Urothelium cell line (cell line): ENCODE measurements at places on chromosomes 1 and 21.
A peak's percentile ranks its signal among the peaks of the same experiment; 100 is the strongest.

GRCh38 chr1:33971913-33972312 is 108.0 kb downstream of the HMGB4 start:
- DNase-seq = no peak

DNA sequence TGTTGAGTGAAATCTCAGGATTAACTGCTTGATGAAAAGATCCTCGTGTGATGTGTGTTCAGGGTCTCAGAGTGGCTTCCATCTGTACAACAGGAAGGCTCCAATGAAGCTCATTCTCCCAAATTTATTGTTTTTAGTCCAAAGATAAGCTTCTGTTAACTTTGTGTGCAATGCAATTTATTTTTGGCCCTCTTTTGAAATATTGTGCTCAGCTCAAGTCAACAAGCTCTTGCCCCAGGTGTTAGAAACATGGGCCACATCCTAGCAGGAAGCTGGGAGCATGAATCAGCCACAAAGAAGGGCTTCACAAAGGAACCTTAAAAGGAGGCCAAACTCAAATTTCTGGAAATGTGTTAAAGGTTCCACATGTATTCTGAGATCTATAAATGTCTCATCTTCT is 135.7 kb downstream of the PCP4 start:
- no peak for DNase-seq

DNA sequence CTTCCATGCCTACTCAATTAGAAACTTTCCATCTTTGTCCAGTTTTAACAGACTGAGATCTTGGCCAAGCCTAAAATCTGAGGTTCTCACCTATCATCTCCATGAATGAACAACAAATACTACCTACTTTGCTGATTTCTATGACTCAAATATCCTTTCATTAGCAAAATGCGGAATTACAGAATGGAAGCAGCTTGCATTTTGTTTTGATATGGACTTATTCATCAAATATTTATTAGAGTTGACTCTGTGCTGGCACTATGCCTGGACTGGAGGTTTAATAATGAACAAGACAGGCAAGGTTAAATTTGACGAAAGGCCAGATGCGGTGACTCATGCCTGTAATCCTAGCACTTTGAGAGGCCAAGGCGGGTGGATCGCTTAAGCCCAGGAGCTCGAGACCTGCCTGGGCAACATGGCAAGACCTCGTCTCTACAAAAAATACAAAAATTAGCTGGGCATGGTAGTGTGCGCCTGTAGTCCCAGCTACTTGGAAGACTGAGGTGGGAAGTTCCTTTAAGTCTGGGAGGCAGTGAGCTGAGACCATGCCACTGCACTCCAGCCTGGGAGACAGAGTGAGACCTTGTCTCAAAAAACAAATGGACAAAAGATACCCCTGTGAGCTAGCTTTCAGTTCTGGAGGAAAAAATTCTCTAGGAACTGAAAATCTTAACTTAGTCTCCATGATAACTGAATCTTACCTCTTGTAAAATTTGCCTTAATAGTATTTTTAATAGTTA is 29.4 kb upstream of the SOD1 start:
- peak; percentile 76 for DNase-seq

- DNase-seq = no peak
Observed at GRCh38 chr21:34365809-34366208, 2.0 kb downstream of the KCNE2 start.

- no peak for DNase-seq
Observed at GRCh38 chr1:160342526-160342925, 524 bp downstream of the COPA start.

- no peak for DNase-seq
Observed at GRCh38 chr1:207081806-207082205, 6.9 kb upstream of the C4BPB start.

GRCh38 chr1:20992322-20993056 is 184.2 kb downstream of the EIF4G3 start:
- DNase-seq = no peak

DNA sequence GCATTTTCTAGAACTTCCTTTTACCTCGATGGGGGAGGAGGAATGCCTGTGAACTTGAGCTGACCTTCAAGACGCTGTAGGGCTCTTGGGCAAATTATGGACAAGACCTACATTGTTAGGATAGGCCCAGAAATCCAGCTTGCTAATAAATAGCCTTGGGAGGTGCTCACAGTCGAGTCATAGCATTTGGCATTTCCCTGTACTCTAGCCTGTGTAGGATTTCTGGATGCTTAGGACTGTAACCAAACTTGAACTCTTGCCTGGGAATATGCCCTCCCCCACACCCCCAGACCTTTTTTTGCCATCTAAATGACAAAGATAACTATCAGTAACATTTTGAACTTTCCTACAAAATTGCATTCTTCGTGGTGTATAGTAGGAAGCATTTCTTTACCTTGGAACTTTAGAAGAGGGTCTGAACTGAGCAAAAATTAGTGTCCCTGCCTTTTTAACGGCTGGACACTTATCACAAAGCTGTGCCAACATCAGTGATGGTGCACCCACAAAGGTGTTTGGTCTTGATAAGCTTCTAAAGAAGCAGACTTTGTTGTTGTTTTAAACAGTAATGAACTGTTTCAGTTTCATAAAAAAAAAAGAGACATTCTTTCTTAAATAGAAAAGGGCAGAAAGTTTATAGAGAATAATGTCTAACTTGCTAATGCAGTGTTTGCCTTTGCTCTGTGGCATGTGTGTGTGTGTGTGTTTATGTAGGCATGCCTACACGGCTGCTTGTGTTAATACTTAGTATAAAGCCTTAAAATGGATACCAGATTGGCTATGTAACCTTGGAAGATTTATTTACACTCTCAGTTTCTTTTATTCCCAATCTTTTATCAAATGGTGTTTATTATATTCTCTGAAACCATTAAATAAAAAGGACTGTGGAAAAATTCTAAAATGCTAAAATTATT is 88.2 kb downstream of the NFIA start:
- DNase-seq = no peak

DNA sequence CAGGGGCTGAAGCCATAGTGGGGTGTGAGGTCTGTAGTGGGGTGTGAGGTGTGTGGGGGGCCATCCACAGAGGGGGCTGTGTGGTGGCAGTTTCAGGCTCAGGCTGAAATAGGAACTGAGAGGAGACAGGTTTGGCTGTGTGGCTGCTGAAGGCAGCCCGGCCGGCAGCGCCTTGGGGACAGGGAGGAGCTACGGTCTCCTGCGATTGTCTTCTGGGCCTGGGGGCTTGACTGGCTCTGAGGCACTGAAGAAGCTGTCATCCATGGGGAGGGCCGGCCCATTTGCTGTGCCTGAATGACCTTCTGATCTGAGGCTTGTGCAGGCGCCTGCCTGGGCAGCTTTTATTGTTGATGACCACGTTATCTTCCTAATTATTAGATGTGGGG is 10.0 kb upstream of the TTC34 start:
- no peak for DNase-seq

GRCh38 chr1:156963621-156964020 is 43.2 kb downstream of the LRRC71 start:
- DNase-seq = no peak

DNA sequence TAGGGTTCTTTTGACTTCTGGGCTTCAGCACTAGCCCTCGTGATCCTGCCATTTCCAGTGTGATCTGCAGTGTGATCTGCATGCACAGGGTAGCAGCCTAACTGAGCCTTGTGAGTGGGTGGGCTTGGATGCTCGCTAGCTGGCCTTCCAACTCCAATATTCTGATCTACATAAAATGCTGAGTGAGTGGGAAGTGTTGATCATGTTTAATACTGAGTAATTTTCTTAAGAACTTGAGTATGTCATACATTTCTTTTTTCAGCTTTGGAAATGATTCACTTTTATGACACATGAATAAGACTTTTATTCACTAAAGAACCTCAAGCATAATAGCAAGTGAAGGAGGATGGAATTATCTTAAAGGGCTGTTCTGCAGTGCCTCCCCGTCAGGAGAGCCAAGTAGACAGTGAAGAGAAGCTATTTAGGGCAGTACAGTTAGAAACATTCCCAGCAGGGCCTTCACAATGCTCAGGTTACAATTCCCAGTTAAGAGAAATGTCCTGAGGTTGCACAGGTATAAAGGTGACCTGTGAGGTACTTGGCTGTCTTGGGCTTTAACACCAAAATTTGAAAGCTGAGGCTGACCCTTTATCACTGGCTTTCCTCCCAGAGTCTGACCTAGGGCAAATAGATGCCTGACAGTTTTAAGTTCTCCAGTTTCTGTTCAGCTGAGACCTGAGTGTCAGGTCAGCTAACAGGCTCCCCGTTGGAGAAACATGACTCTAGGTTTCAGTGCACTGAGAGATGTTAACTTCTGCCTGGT is 29.1 kb upstream of the LRRC8C start:
- no peak for DNase-seq
